ENCODE measurements at places on chromosomes 16 and 17.

DNA sequence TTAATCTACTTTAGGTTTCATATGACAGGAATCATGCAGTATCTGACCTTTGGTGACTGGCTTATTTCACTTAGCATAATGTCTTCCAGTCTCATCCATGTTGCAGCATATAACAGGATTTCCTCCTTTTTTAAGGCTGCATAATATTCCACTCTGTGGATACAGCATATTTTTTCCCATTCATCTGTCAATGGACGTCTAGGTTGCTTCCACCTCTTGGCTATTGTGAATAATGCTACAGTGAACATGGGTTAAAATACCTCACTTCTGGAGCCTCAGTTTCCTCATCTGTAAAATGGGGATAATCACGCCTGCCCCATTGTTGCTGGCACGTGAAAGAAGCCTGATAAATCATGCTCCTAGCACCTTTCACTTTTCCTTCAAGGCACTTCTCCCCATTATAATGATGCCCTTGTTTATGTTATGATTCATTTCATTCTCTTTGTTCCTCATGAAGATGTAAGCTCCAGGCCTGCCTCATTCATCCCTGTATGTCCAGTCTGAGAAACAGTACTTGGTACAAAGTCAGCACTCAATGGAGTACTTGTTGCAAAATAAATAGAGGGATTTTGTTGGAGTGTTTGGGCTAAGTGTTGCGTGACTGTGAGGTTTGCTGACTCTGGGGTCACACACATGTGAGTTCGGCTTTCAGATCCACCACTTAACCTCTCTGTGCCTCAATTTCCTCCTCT lies 59.6 kb downstream of the ABAT start:
- DNase-seq, result no peak

DNA sequence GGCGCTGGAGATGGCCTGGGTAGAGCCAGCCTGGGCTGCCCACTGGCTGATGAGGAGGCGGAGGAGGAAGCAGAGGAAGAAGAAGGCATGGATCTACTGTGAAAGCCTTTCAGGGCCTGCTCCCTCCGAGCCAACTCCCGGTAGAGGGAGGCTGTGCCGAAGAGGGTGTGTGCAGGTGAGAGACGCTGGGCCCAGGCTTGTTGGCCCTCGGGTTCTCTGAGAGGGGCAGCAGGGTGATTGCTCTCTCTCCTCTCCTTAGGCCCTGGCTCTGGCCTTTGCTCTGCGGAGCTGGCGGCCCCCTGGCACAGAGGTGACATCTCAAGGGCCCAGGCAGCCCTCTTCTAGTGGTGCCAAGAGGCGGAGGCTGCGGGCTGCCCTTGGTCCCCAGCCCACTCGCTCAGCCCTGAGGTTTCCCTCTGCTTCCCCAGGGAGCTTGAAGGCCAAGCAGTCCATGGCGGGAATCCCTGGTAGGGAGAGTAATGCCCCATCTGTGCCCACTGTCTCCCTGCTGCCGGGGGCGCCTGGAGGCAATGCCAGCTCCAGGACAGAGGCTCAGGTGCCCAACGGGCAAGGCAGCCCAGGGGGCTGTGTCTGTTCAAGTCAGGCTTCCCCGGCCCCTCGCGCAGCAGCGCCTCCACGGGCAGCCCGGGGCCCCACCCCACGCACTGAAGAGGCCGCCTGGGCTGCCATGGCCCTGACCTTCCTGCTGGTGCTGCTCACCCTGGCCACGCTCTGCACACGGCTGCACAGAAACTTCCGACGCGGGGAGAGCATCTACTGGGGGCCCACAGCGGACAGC lies 3.6 kb downstream of the TP53I13 start:
- no peak for DNase-seq

DNA sequence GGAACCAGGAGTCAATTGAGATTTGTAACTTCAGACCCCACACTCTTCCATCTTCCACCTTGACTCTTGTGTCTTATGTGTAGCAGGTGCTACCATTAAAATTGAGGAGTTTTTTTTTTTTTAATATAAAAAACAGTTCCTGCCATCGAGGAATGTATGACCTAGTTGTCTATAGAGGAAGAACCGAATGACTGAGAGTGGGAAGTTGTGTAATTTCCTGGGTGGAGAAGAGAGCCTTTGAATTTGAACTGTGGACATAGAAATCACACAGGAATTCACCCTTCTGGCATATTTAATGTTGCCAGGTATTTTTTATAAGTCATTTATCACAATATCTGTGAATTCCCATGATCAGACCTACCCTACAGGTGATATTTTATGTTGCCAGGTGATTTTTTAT lies 22.0 kb downstream of the SP2 start:
- DNase-seq, result no peak

GRCh38 chr17:29682987-29683386 lies 60.3 kb upstream of the CORO6 start:
- DNase-seq, result no peak

DNA sequence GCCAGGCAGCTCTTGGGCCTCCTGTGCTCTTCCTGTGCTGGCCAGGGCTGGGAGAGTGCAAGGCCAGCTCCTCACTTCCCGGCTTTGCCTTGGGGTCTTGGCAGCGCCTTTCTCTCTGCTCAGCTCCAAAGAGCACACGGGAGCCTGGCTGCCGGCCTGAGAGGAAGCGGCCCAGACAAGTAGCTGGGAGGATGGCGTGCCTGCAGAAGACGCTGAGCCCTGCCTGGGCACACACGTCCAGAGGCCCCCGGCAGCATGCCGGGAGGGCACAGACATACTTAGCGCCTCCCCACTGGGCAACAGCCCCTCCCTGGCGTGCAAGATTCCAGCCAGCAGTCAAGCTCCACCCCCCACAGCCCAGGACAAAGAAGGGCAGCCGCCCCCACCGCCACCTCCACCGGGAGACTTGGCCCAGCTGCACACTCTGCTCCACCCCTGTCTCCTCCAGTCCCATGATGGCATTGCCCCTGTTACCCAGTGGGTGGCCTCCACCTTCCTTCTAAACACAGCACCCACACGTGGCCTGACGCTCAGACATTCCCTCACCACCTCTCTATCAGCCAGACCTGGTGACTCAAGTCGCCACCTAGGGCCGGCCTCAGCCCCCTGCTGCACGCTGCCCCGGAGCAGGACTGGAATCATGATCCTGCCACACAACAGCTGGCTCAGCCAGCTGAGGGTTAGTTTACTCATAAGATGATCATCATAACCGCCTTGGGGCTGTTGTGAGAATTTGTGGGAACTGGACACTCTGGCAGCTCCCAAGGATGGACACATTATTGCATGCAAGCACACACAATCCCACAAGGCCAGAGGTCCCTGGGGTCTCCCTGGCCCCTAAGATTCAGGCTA lies 12.4 kb downstream of the SGCA start:
- DNase-seq, result no peak

- DNase-seq, result no peak
These were observed 14.5 kb upstream of the RPL13 start for GRCh38 chr16:89545831-89546574.

DNA sequence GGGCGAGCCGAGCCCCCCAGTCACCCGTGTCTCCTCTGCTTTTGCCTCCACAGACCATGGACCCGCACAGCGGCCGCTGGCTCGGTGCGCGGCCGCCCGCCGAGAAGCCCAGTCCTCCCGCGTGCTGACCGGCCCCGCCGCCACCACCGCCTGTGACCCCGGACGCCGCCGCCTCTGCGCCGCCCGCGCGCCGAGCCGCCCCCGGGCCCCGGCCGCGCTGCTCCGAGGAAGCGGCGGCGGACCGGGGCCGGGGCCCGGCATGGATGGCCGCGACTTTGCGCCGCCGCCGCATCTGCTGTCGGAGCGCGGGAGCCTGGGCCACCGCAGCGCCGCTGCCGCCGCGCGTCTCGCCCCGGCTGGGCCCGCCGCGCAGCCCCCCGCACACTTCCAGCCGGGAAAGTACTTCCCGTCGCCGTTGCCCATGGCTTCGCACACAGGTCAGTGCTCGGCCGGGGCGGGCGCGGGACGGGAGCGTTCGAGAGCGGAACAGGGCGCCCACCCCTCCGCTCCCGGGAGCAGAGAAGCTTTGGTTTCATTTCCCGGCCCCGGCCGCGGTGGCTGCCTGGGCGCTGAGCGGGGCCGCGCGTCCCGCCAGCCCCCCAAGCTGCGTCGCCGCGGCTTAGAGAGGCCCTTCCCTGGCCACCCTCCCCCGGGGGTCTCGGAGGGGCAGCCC lies 4.4 kb downstream of the BAHCC1 start:
- DNase-seq, result no peak

DNA sequence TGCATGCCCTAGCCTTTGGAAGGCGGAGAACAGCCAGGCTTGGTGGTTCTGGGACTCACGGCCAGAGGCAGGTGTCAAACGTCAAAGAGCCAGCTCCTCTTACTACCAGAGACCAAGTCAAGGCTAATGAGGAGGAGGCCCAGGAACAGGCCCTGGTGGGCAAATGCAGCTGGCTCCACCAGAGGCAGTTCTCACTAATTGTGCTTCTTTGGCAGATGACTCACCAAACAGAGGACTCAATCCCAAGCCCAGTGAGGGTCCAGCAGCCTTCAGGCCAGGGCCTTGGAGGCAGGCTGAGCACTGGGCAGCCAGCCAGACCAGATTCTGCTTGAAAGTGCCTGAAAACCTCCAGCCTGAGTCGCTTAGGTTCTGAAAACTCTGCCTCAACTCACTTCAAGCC lies 336.5 kb upstream of the CDH5 start:
- DNase-seq, result no peak

- no peak for DNase-seq
These were observed 18.8 kb downstream of the DHX38 start for GRCh38 chr16:72112452-72112792.

GRCh38 chr16:28131181-28131580 lies 67.7 kb upstream of the GSG1L start:
- DNase-seq, result no peak

GRCh38 chr16:82801361-82801760 lies 174.6 kb downstream of the CDH13 start:
- DNase-seq, result no peak

DNA sequence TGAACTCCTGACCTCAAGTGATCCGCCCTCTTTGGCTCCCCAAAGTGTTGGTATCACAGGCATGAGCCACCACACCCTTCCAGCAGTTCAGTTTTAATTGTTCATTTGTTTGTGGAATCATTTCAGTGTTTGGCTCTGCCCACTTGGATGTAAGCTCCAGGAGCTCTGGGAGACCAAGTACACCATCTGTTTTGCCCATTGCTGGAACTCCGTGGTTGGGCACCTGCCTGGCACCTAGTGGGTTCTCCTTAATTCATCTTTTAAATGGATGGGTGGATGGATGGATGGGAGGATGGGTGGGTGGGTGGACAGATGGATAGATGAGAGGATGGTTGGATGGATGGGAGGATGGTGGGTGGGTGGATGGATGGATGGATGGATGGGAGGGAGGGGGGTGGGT lies 953 bp upstream of the NECAB2 start:
- DNase-seq, result no peak

DNA sequence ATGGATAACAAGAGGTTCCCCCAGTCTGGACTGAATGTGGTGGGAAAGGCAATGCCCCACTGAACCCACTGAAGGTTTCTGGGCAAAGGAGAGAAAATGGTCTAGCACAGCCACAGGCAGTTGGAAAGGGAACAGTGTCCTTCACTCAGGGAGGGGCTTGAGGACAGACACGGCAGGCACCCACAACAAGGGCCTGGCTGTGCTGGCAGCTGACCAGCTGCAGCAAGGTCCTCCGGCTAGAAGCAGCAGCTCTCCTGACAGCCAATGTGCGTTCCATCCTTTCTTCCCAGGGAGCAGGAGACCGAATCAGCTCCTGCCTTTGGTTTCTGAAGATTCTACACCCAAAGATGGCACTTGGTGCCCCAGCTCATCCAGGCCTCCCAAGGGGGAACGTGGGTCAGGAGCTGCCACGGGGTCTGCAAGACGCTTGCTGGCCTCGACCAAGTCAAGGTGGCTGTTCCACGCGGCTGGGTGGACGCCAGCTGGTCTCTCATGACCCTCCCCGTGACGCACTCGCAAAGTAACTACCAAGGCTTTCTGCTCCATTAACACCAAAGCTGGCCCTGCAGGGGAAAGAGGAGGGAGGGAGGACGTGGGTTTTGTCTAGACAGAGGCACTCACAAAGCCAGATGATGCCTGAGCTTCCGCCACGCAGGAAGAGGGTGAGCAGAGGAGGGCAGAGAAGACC lies 11.1 kb downstream of the ABR start:
- no peak for DNase-seq

- no peak for DNase-seq
These were observed 5.7 kb upstream of the ACTG1 start for GRCh38 chr17:81518113-81518784.

DNA sequence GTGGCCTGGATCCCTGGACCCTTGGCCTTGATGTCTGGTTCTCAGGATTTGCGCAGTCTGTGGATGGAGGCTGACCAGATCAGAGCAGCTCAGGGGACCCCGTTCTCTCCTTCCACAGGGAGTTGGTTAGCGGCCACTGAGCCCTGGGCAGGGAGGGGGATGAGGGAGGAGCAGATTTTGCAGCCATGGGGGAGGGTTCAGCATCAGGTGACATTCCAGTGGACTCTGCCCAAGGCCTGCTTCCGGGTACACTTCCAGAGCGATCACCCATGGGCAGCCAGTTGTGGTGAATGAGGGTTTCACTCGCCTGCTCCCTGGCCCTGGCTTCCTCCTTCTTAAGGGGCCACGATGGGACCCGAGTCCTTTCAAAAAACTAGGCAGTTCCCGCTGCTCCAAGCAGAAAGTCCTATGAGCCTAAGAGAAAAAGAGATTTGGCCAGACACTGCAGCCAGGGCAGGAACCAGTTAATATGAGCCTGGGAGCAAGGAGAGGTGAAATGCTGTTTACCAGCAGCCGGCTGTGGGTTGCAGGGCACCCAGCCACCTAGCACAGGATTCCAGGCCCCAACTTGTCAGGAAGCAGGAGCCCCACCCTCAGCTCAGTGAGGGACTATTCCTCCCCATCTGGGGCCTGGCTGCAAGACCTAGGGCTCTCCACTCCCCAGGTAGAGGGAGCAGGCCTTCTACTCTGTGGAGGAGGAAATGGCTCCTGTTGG lies 4.7 kb upstream of the GPRC5C start:
- DNase-seq, result no peak

GRCh38 chr17:59754552-59754951 lies 47.1 kb downstream of the VMP1 start:
- no peak for DNase-seq

GRCh38 chr17:51200295-51200694 lies 34.1 kb downstream of the NME2 start:
- no peak for DNase-seq

DNA sequence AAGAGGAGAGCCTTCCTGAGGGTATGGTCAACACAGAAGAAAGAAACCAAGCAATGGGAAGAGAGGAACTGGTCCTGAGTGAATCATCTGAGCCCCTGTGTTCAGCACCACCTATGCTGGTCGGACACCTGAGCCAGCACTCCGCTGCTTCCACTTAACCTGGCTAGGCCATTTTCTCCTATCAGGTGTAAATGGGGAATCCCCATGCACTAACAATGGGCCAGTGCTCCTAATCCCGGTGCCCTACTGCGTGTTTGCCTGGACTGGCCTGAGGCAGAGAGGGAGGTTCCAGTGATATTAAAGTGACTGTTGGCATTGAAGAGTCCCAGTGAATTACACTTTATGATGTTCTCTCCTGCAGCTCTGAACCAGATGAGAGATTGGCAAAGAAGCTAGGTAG lies 34.4 kb upstream of the XYLT2 start:
- DNase-seq, result no peak

GRCh38 chr17:51667706-51668083 lies 407.3 kb downstream of the UTP18 start:
- no peak for DNase-seq

All from NCI-H187 (cell line).